ENCODE measurements at places on chromosomes 5 and 9.

DNA sequence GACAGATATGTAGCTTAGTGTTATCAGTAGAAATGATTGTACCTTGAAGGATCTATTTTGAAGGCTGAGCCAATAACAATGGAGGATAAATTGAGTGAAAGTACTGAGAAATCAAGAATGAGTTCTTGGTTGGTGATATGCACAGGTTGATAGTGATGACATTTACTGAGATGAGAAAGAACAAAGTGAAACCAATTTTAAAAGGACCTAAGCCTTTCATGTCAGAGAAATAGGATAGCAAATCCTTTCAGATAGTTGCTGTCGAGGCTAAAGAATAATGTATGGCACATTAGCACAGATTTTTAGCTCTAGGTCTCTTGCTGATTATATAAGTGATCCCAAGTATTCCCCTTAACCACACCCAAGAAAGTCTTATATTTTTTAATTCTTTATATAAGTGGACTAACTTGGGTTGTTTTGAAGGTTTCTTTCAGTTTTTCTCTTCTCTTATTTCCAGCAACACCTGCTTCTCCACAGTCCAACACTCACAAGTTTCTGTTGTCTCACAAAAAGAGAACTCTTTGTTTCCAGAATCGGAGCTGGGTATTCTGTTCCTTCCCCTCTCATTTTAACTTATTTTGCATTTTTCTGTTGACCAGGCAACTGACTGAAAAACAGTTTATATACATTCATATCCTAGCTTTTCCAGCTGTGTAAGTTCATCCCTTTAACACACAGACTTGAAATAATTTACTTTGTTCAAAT, 286.9 kb upstream of the ATP10B start:
- no peak for DNase-seq

- DNase-seq, result no peak
Observed at GRCh38 chr5:123527190-123527589, 15.2 kb downstream of the CSNK1G3 start.

DNA sequence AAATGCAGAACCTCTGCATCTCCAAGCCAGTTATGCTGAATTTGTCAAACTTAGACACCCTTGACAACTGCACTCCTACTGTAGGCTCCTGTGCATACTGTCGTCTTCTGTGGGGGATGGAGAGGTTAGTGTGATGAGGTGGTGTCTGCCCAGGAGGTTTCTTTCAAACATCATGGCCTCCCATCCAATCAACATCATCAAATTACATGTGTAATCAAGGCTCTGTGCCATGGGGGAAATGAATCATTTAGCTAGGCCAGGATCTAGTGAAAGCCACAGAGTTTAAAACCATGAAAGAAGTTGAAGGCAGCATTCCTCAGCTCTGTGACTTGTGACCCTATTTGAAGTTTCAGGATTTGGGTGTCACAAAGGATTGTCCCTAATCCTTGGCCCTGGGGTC, 240.6 kb downstream of the MARCHF11 start:
- DNase-seq, result no peak

DNA sequence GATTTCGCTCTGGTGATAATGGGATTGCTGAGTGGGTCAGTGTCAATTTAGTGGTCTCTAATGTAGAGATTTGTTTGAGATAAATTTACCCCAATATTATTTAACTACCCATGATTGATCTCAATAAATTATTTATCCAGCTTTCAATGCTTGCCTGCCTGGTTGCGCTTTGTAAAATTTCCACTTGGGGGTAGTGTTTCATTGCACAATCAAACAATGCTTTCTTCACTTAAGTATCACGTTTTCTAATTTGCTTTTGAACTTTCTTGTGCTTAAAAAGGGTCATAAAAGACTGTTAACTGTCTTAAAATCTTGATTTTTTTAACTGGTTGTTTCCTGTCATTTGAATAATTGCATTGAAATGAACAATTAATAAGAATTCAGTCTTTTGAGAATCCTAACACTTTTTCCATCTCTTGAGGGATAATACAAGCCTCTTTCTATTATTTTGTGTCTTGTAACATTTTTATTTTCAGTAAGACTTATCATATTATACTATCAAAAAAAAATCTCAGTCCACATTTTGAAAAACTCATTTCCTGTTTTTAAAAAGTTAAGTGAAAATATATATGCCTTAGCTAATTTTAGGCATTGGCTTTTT, 18.7 kb downstream of the HSD17B4 start:
- DNase-seq, result no peak

DNA sequence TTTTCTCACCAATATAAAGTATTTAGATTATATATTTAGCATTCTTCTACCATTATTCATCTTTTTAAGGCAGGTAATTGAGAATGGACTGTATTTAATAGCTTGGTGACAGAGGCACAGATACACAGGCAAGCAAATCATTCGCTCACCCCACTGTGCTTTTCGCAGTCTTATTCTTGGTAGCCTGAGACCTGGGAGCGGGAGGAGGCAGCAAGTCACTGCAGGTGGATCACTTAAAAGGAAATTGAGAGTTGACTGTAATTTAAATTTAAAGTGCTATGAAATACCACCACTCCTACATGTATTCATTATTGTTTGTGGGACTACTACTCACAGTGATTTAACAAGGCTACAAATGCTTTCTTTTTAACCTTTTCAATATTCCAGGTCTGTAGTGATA, 9.7 kb downstream of the RICTOR start:
- no peak for DNase-seq

- DNase-seq, result no peak
Observed at GRCh38 chr5:6926491-6927038, 213.3 kb downstream of the TENT4A start.

GRCh38 chr9:14348373-14349145, 34.6 kb upstream of the NFIB start:
- DNase-seq, result no peak

GRCh38 chr5:68891718-68892117, 202.1 kb upstream of the SLC30A5 start:
- no peak for DNase-seq

DNA sequence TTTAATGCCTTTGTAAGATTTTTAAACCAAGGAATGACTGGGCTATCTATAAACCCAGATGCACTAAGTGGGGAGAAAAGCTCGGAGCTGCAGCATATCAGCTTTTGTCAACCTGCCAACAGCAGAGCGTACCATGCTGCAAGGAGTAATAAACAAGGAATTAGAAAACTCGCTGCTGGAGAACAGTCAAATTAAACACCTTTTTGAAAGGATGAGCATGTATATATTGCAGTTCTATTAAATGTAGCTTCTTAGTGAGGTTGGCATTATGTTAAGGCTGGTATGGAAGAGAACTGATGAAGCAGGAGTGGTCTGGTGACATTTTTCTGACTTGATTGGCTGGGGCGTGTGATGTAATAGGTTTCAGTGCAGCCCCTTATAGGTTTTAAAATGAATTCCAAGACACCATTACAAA, 74.7 kb downstream of the PIK3R1 start:
- DNase-seq, result no peak

DNA sequence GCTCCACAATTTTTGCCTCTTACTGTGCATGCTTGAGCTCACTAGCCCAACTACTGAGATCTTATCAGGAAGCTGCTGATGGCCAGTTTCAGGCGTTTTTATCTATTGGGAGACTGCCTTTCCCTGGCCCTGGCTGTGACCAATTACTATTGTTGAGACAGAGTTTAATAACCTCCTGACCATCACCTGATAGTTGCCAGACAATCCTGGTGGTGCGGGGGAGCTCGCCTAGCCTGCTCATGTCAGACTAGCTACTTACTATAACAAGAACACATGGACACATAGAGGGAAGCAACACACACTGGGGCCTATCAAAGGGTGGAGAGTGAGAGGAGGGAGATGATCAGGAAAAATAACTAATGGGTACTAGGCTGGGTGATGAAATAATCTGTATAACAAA, 13.0 kb upstream of the OXCT1 start:
- no peak for DNase-seq

DNA sequence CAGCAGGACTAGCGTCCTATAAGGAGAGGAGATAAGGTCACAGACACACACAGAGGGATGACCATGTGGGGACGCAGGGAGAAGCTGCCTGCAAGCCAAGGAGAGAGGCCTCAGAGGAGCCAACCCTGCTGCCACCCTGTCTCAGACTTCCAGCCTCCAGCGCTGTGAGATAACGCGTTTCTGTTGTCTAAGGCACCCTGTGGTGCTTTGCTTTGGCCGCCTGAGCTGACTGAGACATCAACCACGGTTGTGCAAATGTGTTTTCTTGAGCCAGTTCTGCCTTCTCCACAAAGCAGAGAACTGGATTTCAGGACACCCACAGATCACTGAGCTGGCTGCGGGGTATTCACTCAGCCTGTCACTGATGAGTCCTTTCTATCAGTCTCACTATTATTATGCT, 149.1 kb downstream of the NXNL2 start:
- DNase-seq, result no peak

GRCh38 chr9:75891277-75891741, 836 bp downstream of the PCSK5 start:
- no peak for DNase-seq

DNA sequence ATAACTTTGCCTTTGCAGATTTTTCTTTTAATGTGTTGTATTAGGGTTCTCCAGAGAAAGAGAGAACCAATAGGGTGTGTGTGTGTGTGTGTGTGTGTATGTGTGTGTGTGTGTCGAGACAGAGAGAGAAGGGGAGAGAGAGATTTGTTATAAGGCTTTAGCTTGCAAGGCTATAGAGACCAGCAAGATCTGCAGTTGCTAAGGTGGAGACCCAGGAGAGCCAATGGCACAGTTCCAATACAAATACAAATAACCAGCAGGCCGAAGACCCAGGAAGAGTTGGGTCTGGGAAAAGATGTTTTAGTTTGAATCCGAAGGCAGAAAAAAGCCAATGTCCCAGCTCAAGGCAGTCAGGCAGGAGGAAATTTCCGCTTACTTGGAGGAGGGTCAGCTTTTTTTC, 23.0 kb downstream of the TMOD1 start:
- no peak for DNase-seq

- DNase-seq, result no peak
Observed at GRCh38 chr5:32583582-32584232, 1.6 kb upstream of the SUB1 start.

DNA sequence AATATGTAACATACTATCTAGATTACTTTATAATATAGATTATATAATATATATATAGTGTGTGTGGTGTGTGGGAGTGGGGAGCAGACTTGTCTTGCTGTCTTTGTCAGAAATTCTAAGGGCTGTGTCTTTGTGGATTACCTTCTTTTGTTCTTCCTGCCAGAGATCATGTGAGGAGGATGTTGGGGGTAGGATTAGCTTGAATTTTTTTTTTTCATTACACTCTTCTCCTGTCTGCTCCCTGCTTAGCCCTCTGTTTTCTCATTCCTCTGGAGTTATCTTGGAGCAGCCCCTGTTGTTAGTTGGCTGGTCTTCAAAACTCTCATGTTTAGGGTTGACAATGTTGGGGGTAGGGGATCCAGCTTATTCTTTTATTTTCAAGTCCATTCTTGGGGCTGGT, 21.0 kb upstream of the C9orf40 start:
- DNase-seq, result no peak

DNA sequence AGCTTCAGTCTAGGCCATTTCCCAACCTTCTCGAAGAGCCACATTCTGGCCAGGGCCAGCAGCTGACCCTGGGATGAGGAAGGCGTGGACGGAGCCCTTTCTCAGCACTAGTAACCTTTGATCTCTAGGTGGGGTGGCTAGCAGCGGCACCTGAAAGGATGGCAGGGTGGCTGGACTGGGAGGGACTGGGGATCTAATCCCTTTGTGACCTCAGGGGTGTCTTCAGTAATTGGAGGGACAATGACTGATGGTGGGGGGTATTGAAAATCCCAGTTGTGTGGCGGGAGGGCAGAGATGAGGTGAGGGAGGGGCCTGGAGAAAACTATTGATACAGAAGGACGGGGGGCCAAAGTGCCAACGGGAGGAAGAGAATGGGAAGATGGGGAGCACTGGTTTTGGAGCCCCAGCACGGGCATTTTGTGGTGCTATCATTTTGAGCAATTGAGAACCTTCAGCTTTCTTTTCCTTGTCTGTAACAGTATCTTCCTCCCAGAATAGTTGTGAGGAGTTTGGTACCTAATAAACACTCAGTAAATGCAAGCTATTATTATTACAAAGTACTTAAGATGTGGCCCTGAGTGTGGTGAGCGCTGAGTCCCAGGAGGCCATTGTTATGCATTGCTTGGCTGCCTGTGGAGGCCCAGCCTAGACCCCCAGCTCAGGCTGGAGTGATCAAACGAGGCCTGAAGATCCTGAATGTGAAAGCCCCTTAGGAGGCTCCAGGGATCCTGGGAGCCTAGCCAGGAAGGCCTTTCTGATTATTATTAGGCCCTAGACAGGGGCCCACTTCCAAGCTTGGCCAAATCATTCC, 37.3 kb upstream of the UBE2D2 start:
- no peak for DNase-seq

DNA sequence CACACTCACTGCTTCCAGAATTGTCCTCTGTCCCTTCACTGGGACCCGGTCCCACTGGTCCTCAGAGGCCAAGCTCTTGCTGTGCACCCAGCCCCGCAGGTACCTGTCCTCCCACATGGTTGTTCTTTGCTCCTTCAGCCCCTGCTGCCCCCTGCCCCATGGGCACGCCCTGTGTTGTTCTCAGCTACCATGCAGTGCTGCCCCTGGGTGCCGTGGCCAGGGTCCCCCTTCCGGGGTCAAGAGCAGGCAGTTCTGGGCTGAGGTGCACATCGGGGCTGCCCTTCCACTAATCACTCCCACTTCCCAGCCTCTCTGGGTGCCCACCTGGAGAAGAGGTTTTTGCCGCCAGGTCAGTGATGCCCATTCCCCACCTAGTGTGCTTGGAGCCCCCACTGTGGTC, 31.9 kb upstream of the SUSD3 start:
- no peak for DNase-seq

GRCh38 chr5:164002214-164002613, 496.8 kb downstream of the MAT2B start:
- DNase-seq, result no peak

GRCh38 chr5:57825031-57825686, 342.5 kb upstream of the ACTBL2 start:
- no peak for DNase-seq

GRCh38 chr9:101409079-101409477, 10.4 kb downstream of the ZNF189 start:
- no peak for DNase-seq

GRCh38 chr5:36128795-36129194, 22.9 kb downstream of the LMBRD2 start:
- DNase-seq, result no peak

- no peak for DNase-seq
Observed at GRCh38 chr5:168869615-168870227, 290.6 kb upstream of the PANK3 start.

GRCh38 chr9:28847331-28847730, 1274.0 kb upstream of the C9orf72 start:
- no peak for DNase-seq

GRCh38 chr9:109518621-109519335, 20.7 kb upstream of the PTPN3 start:
- no peak for DNase-seq
